Iris pigment epithelial cell (primary cell): ENCODE measurements at places on chromosomes 5 and 9.
A peak's percentile ranks its signal among the peaks of the same experiment; 100 is the strongest.

- no peak for DNase-seq
These were observed 75.7 kb upstream of the EQTN start for GRCh38 chr9:27372615-27373014.

- no peak for DNase-seq
These were observed 4.5 kb downstream of the HEMGN start for GRCh38 chr9:97933297-97933998.

GRCh38 chr9:32545884-32546283 lies 6.2 kb upstream of the SMIM27 start:
- DNase-seq: no peak

- DNase-seq: peak; percentile 94
These were observed 65.0 kb downstream of the PKD2L2 start for GRCh38 chr5:137954131-137954879.

DNA sequence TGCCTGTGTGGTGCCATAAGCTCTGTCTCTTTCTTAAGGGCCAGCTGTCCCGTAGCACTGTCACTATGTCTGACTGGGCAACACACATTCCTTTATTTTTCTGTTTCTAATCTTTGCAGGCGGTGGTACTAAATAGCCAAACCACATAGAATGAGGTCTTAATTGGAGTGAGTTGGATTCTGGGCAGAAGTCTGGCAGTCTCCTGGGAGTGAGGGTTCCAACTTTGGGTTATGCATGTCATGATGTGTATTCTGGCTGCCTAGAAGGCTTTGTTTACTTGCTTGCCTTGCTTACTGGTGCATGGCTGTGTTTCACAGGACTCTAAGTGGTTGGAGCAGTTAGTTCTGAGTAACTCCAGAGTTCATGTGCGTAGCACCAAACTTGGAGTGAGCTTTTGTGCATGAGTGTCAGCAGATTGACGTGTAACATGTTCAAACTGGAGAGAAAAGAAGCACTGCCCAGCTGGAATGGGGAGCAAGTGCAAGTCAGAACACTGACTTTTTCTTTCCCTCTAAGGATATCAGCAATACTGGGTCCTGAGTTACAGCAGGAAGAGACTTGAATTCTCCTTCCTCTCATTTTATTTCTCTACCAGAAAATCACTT lies 185.8 kb downstream of the PCSK1 start:
- DNase-seq: no peak

- DNase-seq: peak; percentile 59
These were observed 898 bp downstream of the STC2 start for GRCh38 chr5:173327084-173327947.

GRCh38 chr5:149038336-149039080 lies 24.4 kb downstream of the SH3TC2 start:
- DNase-seq: no peak

- no peak for DNase-seq
These were observed 41.2 kb downstream of the MOCS2 start for GRCh38 chr5:53068291-53068836.

GRCh38 chr9:76044266-76044819 lies 153.9 kb downstream of the PCSK5 start:
- DNase-seq: peak; percentile 31
